ENCODE measurements at places on chromosomes 7 and 10.
A peak's percentile ranks its signal among the peaks of the same experiment; 100 is the strongest.

DNA sequence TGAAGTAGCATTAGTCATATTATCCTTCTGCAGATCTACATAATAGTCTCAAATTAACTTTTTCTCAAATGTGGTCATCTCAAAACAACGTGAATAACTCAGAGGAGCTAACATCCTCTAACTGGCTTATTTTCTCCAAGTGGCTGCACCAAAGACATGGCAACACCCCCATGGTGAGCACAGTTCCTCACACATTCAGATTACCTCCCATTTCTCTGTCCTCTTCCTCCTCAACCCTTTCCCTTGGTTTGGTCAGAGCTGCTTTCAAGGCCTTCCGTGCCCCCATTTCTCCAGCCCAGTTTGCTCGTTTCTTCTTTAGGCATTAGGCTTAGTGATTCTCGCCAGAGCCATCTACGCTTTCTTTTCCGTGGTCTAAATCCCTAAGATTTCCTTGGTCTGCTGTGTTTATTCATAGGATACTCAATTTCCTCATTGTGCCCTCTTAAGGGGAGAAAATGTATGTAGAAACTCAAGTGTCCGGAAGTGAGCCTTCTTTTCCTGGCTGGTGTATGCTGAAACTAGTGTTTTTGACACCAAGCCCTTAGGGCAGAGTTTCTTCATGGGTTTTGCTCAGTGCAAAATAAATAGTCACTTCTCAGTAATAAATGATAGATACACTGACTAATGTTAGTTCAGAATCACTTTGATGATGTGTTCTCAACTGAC, 2.6 kb downstream of the MET start:
- no peak for DNase-seq

DNA sequence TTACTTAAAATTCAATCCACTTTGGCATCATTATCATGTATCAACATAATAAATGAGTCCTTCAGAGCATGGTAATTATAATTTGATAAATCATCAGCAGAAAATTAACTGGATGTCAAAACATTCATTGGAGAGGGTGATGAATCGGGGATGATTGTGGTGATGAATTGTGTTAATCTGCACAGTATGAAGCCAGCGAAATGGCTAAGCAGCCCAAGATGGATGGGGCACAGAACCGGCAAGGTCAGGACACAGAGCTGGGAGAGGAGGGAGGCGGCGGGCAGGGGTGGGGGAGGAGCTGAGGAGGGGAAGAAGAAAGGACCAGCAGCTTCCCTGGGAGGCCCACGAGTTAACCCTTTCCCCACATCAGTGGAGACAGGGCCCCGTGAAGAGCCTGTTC, 536.1 kb downstream of the LRMDA start:
- no peak for DNase-seq

DNA sequence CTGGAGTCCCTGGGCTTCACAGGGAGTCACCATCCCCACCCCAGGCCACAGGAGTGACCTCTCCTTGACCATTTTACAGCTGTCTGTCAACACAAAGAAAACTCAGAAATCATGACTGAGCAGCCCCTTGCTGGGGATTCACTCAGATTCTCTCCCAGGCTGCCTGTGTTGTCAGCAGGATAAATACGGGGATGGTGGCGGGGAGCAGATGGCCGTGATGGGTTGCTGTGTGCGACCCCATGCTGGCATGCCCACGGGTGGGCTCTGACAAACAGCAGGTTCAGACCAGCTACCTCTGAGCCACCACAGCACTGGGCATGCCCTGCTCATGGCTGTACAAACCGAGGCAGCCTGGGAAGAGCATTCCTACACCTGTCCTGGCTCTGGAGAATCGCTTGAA, 136.1 kb downstream of the SLIT1 start:
- DNase-seq = no peak

DNA sequence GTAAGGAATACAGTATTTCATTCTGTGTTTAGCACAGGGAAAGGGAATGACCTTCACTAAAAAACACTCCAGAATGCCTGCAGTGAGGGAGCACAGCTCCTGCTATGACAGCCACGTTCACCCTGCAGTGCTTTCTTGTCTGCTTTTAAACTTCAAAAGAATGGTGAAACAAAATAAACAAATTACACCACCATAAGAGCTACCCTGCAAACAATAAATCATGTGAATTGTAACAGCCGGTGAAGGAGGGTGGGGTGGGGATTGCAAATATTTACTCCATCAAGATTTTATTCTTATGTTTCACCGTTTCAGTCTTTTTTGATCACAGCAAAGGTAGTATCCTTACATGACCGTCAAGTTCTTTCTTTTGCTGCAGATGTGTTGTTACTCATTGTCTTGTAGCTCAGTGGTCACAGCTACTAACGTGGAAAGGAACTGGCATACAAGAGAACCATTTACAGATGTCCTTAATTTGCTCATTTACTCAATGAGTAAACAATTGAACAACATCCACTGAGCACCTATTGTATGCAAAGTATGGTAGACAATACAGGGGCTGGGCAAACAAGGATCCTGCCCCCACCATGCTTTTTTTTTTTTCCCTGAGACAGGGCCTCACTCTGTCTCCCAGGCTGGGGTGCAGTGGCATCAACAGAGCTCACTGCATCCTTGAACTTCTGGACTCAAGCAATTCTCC, 4.1 kb upstream of the CHN2 start:
- no peak for DNase-seq

DNA sequence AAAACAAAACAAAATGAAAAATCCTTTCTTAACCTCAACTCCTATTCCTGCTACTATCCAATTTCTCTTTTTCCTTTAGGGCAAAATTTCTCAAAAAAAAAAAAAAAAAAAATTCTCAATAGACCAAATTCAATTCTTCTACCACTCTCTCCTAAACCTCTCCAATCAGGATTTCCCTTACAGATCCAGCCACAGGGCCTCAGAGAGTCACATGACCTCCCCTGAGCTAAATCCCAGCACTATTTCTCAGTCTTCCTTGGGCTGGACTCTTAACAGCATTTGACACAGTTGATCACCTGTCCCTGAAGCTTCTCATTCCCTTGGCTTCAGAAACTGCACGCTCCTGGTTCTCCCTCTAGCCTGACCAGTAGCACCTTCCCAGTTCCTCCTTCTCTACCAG, 4.9 kb downstream of the ZNF12 start:
- no peak for DNase-seq

GRCh38 chr7:82965088-82966036, 197.3 kb downstream of the PCLO start:
- DNase-seq = no peak

GRCh38 chr7:55053651-55054571, 35.1 kb downstream of the EGFR start:
- DNase-seq = no peak

GRCh38 chr7:44278451-44279161, 46.8 kb downstream of the CAMK2B start:
- DNase-seq = no peak

DNA sequence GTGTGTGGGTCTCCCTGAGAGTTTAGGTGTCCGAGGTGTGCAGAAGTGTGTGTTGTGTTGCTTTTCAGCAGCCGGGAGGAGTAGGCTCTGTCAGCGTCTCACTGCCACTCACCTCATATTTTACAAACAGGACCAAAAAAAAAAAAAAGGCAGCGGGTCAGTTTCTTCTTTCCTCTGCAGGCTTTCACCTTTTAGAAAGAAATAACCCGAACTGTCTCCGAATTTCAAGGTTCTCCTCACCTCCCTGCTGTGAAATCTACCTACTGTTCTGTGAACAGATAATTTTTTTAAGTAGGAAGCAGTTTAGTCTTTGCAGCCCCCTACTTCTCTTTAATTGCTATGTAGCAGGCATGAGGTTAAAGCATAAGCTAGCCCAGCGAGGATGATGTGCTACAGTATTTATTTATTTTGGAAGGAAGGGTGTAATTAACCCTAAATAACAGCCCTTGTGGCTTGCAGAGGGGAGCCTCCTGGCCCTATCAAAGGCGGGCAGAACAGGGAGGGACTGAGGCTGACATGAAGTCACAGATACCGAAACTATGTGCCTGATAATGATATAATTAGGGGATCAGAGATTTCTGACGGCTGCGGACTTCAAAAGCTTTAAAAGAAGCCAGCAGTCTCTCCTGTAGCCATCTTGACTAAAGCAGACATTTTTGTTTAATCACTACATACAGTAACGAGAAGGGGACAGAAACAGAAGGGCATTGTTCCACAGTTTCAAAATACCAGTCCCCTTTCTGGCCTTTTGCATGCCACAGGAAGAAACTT, 1.6 kb downstream of the BAMBI start:
- DNase-seq = no peak

DNA sequence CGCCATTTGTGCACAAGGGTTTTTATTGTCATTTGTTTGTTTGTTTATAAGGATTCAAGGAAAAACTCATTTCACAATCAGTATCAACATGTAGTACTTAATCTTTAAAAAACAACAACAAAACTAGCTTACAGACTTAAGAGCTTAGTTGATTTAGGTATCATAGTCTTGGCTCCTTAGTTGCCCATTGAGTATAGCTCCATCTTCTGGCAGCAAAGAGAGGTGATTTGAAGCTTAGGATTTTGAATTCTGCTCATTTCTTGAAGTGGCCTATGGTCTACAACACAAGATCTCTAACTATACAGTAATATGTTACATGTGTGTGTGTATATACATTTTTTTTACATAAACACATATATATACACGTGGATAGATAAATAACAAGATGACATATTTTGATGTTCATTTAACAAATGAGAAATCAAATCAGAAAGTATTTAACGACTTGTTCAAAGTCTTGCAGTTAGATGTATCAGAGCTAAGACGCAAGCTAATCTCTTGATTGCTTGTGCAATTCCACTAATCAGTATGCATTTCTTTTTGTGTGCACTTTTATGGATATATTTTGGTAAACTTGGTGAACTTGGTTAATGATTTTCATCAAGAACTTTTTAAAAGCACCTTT, 307.3 kb downstream of the CAMK1D start:
- peak; percentile 63 for DNase-seq

GRCh38 chr7:70355198-70356020, 757.1 kb downstream of the AUTS2 start:
- DNase-seq = no peak

- no peak for DNase-seq
These were observed 96.0 kb downstream of the GATA3 start for GRCh38 chr10:8150401-8150905.

DNA sequence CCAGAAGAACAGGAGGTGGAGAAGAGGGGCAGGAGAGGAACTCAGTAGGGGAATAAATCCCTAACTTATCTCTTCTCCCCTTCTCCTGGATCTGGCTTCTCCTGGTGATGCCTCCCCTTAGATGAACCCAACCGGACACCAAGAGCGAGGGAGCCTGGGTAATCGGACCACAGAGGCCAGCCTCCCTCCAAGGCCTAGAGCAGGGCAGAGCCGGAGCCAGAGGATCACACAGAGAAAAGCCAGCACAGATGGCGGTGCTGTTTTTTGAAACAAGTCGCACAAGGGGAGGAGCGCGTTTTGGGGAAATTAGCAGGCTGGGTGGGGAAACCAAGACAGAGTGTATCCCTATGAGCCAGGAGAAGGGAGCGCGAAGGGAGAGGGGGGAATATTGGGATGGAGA, 4.9 kb upstream of the SRRM3 start:
- no peak for DNase-seq

GRCh38 chr7:117190746-117191435, 132.0 kb downstream of the WNT2 start:
- no peak for DNase-seq

GRCh38 chr7:3493499-3493898, 192.4 kb downstream of the SDK1 start:
- no peak for DNase-seq

GRCh38 chr7:106386958-106387357, 102.2 kb upstream of the NAMPT start:
- DNase-seq = no peak

DNA sequence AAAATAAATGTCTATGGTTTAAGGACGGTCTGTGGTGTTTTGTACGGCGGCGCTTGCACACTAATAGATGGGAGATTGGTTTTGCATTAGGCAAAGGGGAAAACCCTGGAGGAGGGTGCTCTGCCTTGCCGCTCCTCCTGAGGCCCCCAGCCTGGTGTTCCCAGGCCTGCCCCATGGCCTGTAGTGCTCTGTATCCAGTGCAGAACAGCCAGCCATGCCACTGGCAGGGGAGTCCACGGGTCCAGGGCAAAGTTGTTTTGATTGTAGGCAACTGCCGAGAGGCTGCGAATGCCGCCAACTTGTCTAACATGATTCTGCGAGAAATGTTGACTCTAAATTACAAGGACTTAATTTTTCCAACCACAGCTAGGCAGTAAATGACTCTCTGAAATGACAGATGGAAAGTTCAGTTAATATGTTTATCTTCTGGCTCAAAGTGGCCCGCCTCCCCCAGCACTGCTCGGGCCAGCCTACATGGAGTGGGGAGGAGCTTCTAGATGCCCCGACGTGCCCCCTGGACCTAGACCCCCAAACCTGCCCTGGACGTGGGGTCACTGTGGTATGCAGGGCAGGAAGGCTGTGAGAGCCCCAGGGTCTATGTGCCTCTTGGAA, 104.6 kb upstream of the GDF10 start:
- DNase-seq = peak; percentile 17
